Motor neuron (in vitro differentiated cells): ENCODE measurements at places on chromosomes 1 and 21.

GRCh38 chr1:117661027-117661426 lies 55.2 kb downstream of the TENT5C start:
- ATAC-seq: no peak

DNA sequence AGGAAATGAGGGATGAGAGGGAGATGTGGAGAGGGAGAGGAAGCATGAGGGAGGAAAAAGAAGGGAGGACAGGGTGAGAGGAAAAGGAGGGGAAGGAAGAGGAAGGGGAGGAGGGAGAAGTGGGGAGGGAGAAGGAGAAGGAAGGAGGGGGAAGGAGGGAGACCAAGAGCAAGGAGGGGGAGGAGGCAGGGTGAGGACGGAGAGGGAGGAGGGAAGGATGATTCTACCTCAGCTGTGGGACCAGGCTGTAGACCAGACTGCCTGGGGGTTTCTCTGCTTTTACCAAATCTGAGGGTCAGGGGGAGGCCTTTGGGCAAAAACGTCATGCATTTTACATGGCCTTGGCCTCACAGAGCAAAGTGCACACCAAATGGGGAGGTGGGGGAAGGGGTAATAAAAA lies 94.5 kb downstream of the KCND3 start:
- no peak for ATAC-seq

DNA sequence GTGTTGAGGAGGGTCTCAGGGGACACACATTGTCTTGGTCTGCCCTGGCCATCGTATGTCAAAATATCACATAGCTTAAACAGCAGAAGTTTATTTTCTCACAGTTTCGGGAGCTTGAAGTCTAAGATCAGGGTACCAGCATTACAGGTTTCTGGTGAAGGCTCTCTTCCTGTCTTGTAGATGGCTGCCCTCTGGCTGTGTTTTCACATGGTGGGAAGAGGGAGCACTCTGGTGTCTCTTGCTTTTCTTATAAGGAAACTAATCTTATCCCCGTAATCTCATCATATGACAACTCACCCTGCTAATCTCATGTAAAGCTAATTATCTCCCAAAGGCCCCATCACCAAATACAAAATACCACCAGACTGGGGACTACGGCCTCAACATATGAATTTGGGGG lies 246.9 kb upstream of the ST6GALNAC5 start:
- no peak for ATAC-seq

DNA sequence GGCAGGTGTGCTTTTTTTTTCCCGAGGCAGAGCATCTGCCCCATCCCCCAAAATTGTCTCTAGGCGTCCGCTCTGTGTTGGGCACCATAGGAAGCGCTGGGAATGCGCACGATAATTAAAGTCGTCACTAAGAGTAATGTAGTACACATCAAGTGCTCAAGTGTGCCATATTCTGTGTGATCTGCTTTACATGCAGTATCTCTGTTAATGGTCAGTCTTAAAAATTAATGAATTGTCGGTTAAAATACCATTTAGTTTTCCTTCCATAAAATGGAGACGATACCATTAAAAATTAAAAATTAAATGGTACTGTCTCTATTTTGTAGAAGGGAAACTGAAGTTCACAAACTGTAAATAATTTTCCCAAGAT lies 544 bp upstream of the CCT8 start:
- ATAC-seq: peak; percentile 42

DNA sequence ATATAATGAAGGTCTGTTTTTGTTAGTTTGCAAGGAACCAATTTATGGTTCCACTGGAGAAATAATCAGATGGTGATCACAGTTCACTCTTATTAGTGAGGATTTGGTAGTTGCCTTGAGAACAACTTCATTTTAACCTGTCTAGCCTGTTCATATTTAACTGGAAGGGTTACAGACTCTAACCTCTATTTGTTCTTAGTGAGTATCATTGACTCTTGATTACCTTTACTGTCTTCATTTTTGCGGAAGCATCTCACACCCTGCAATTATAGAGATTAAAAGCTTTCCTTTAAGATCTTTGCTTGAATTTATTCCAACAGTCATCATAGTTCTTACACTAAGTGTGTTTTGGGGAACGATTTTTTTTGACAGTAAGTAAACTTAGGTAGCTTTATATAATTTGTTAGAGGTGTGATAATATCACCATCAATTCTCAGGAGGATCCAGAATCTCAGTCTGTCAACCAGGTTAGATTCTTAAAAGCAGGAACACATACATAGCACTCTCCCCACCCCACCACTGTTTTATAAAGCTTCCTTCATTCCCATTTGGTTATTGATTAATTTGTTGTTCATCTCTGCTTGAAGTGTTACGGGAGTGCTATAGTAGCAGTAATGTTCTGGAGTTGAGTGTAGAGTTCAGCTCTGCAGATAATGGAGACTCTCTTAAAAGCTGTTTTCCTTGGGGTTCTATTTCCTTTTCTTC lies 30.1 kb downstream of the B3GALT2 start:
- ATAC-seq: no peak

GRCh38 chr1:115705085-115705951 lies 63.2 kb downstream of the CASQ2 start:
- ATAC-seq: peak; percentile 72

GRCh38 chr1:212232090-212232489 lies 53.1 kb upstream of the PPP2R5A start:
- no peak for ATAC-seq
